Activated T-helper 17 cell treated with anti-CD3 and anti-CD28 coated beads, Interleukin-2, amount 50 U/mL, for 72 hours (primary cell): ENCODE measurements at places on chromosomes 5 and 9.

GRCh38 chr9:109017493-109017892 lies 4.2 kb upstream of the CTNNAL1 start:
- no peak for ATAC-seq

DNA sequence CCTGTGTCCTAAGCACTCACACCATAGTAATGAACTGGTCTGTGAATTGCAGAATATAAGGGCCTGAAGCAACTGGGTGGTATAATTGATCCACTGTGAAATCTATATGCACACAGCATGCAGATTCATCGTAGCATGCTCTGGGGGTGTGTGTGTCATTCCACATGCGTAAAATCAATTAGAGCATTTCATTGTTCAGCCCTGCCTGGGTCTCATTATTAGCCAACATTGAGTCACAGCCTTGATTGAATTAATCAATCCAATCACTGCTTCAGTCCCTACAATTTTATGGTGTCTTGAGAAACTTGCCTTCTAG lies 248.0 kb downstream of the ADAMTSL1 start:
- ATAC-seq: no peak

DNA sequence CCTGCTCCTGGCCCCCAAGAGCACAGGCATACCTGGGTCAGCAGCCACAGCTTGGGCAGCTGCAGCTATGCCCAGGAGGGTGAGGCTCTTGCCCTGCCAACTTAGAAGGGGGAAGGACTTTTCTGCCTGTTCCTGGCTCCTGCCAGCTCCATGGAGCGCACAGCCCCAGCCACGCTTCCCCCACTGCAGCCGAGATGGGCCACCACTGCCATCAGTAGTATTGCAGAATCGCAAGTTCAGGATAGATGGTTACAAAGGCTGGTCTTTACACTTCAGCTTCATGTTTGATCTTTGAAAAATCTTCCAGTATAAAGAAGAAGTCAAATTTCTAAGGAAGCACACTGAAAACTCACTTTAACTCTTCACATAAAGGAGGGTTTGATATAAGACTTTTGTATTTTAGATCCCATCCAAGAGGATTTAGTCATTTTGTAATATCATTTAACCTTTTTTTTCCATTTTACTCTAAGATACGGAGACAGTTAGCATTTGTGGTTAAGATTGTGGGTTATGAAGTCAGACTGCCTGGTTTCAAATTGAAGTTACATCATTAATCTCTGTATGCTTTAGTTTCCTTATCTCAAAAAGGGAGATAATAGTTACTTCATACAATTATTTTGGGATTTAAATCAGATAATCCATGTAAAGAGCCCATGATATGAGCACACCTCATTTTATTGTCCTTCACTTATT lies 81.8 kb downstream of the NLN start:
- ATAC-seq: peak; percentile 77

DNA sequence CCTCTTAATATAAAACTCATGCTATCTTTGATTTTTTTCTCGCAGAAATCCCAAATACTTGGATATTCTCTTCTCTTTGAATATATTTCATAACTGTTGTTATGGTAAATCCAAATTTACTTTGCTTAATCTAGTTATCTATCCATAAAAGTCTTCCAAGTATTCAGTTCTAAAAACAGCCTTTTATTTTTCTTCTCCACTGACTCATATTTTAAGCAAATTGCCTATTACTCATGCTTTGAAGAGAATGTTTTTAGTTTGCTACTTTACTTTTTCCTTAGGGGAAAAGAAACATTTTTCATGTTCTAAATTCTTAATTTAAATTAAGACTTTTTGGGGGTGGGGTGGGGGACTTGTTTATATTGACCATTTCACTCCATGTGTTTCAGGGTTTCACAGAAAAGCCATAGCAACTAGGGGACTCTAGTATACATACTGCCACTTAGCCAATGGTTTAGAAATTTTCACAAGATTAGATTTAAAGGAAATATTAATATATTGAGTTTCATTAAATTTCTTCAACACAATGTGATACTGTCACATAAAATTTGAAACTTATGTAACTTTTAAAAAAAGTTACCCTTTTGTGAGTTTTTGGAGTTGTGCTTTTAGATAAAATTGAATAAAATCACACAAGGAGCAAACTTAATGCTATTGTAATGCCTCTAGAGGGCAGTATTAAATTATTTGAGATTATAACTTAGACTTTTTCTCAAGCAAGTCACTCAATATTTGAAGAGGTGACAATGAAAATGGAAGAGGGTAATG lies 545.8 kb upstream of the ARRDC3 start:
- no peak for ATAC-seq

DNA sequence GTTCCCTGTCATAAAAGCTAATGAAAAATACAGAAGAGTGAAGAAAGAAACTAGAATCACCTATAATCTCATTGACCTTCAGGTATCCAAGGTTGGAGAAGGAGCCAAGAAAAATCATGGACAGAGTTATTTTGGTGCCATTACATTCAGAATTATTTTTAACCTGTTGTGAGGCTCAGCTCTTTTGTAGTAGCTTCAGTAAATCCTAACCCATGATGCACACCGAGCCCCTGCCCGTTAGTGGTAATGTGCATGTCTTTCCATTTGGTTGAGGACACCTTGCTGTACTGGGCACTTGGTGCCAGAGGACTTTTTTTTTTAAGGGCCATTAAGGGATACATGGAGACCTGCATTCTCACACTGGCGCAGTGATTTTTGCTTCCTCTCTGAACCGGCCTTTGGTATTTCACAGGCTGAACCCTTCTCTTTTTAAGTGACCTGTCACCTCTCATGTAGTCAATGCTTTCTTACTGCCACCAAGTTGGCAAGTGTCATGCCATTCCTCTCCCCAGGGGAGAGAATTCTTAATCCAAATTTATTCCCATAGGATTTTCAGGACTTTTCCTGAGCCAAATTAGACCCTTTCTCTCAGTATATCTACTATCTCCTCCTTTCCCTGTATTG lies 125.6 kb downstream of the SMARCA2 start:
- no peak for ATAC-seq

DNA sequence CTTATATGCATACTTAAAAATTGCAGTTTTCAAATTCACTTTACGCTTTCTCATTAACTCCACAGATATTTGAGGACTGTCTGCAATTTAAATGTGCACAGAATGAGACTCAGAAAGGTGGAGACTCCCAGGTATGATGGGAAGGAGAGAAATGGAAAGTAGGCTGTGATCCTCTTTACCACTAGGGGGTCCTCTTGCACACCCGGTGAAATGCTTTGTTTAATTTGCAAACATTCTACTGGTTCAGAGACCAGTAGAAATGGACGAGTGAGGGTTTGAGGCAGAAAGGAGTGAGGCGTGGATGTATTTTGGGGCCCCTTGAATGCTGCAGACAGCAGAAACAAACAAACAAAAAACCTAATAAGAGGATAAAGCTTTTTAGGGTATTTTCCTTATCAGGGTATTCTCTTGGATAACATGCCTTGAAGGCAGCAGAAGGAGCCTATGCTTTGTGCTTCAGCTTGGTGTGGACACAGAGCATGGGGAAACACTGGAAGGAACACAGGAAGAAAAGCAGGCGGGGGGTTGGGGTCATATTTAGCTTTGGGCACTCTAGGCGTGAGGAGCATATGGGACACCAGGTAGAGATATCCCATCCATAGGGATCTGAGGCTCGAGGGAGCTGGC lies 410.1 kb downstream of the DMRT2 start:
- ATAC-seq: no peak

DNA sequence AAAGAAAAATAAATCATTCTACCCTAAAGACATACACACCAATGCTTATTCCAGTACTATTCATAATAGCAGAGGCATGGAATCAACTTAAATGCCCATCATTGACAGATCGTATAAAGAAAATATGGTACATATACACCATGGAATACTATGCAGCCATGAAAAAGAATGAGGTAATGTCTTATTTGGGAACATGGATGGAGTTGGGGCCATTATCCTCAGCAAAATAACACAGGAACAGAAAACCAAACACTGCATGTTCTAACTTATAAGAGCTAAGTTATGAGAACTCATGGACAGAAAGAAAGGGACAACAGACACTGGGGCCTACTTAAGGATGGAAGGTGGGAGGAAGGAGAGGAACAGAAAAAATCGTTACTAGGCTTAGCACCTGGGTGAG lies 527.5 kb upstream of the ST8SIA4 start:
- ATAC-seq: no peak

- no peak for ATAC-seq
These were observed 4.2 kb upstream of the NKX2-5 start for GRCh38 chr5:173239233-173239593.

GRCh38 chr9:32278991-32279390 lies 105.5 kb upstream of the ACO1 start:
- no peak for ATAC-seq

- ATAC-seq: no peak
These were observed 30.8 kb upstream of the ACOT12 start for GRCh38 chr5:81424728-81425127.

DNA sequence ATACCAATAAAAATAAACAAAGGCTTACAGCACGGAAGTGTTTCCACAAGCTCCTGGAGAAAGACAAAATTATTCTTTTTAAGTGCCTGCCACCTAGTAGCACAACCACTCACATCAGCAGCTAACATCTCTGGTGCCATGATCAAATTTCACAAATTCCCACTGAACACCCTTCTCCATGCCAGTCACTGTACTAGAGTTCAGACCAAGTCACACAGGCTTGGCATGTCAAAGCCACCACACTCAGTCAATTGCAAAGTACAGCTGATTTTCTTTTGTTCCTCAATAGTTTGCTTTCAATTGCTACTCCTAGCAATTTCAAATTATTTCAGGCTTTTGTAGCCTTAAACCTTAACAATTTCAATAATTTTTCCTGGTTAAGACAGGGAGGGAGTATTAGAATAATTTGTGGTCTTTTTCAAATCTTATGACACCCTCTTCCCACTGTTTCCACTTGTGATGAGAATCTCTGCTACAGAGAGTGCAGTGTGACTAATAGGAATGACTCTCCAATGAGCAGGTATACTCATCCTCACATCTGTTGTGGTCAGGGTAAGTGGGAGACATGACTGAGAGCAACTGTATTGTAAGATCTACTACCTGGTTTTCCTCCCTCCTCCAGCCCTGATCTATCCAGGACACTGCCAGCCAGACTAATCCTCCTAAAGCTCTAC lies 46.2 kb downstream of the RNF145 start:
- peak; percentile 98 for ATAC-seq

- no peak for ATAC-seq
These were observed 9.2 kb downstream of the CNTFR start for GRCh38 chr9:34580358-34580757.

- no peak for ATAC-seq
These were observed 116.2 kb downstream of the PRELID2 start for GRCh38 chr5:145718956-145719355.

DNA sequence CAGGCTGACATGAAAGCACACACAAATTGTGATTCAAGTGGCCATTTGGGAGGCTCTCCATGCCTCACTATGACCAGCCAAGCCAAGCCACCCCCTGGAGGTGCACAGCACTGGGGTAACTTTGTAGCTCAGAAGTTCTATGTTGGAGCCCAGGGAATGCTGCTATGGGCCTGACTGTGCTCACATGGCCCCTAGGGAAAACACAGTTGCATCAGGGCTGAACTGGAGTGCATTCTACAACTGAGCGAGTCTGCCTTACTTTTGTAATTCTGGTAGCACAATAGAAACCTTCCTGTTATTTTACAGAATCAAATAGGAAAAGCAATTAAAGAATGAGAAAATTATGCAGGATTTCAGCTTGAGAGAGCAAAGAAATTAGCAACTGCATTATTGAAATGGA lies 455.5 kb upstream of the TRPC7 start:
- ATAC-seq: no peak

DNA sequence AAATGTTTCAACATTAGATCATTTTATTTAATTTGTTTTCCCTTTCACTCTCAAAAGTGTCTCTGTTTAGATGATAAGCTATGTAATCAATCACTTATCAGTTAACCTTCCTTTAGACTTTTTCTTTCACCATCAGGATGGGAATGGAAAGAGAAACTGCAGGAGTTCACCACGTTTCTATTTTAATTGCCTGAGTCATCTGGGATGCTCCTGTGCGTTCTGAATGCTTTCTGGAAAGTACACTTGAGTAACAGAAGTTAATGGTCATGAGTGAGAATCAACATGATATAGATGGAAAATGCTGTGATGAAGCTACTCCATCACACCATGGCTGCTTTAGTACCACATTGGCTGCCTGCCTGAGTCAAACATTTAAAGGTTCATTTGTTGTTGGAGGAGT lies 783.3 kb upstream of the CDH9 start:
- ATAC-seq: no peak

DNA sequence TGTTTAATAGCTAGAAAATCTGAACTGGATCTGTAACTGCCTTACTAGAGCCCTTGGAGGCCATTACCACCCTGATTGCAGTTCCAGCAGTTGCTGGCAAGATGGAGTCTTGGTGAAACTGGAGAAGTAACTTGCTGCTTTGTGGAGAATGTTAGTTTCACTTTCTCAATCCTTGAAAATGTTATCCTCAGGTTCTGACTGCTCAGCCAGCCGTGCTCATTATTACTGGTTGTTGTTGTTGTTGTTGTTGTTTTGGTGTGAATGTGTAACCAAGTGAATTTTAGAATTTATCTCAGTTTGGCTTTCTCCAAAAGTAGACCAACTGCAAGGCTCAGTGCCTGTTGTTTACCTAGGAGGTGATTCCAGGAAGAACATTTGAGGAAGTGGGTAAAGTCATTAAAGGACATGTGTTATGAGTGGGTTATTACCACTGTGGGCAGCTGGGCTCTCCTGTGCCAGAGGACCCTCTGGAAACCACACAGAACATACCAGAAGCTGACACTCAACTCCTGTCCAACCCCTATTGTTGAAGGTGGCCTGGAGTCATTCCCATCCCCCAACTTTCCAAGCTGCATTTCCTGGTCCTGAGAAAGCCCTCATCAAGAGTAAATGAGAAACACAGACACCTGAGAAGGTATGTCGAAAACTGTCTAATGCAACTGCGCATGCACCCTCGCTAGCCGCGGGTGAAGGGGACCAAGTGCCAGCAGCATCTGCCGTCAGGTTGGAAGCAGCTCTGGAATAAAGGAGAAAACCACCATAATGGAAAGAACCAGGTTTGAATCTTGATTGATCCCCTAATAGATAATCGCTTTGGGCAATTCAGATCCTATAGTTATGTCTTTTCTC lies 111.6 kb downstream of the CMYA5 start:
- peak; percentile 51 for ATAC-seq

- no peak for ATAC-seq
These were observed 43.8 kb downstream of the PRR16 start for GRCh38 chr5:120507800-120508463.

DNA sequence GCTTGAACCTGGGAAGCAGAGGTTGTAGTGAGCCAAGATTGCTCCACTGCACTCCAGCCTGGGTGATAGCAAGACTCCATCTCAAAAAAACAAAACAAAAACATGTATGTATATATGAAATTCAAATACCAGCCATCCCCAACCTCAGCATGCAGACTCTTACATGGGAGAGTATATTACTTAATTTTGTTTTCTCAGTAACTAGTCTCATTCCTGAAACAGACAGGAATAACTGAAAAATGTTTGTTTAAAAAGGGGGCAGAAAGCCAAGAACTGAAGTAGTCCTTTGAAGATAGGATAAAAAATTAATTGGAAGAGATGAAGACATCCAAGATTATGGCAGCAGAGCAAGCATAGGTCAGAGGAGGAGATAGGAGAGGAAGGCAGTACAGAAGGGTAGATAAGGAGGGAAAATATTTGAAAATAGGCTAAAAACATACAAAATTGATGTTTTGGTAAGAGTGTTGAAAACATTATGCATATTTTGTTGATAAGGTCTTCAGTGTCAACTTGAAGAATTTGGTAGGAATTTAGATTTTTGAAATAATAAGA lies 309.9 kb downstream of the MAT2B start:
- ATAC-seq: no peak

GRCh38 chr5:178785999-178786398 lies 55.5 kb upstream of the ZNF354A start:
- ATAC-seq: no peak
